Epithelial cell of proximal tubule (primary cell): ENCODE measurements at places on chromosomes 2 and 18. TPM values are rescaled to one million over a fixed set of nuclear protein-coding genes. Genes with fewer than 3 reads are reported as not detected.

SLC9A4 gene
- total RNA-seq: 0.36 and 0.40 TPM in 2 replicates

LOXL3 gene
- 5.9 and 6.6 TPM in 2 replicates for total RNA-seq

DNA sequence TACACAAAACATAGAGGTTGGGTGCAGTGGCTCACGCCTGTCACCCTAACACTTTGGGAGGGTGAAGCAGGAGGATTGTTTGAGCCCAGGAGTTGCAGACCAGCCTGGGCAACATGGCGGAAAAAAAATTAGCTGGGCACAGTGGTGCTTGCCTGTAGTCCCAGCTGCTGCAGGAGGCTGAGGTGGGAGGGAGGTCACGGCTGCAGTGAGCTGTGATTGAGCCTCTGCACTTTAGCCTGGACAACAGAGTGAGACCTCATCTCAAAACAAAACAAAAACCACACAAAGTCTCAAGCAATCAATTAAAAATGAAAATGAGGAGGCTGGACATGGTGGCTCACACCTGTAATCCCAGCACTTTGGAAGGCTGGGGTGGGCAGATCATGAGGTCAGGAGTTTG lies 4.9 kb downstream of the NOP58 start:
- DNase-seq: no peak

- DNase-seq: no peak
These were observed 245.2 kb upstream of the REG3G start for GRCh38 chr2:78780256-78780655.

DNA sequence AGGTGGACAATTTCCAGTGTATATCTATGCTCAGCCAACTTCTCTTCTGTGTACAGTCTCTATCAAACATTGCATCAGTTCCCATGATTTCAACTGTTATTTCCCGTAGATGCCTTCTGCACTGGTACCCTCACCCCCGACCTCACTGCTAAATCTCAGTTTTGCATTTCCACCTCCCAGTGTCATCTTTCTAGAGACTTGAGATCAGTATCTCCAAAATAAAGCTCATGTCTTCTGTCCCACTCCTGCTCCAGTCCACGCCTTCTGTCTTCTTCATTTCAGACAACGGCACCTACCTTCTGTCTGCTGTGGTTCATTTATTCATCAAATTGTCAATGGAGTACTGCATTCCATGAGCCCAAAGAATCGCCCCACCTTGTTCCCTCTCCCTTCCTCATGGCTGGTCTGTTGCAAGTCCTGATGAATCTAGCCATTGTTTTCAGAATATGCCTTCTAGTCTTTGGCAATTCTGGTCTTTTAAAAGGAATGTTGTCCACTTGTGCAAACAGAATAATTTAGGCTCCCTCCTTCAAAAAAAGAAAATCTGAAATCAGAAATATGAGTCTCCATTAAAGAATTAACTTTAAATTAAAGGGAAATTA lies 23.3 kb upstream of the NPAS2 start:
- no peak for DNase-seq

DNA sequence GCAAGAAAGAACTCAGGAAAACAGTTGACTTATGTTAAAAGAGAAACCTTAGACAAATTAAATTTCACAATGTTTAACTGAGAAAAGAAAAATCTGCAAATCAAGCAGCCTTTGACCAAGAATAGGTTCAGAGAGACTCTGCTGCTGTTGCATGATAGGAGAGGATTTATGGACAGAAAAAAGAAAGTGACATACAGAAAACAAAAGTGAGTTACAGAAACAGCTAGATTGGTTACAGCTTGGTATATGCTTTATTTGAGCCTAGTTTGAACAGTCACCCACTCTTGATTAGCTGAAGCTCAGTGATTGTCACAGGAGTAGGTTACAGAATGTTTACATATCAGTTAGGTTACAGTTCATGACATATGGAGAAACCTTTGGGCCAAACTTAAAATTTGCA lies 258.2 kb upstream of the SPOPL start:
- DNase-seq: no peak
